Mesothelial cell of epicardium (in vitro differentiated cells): ENCODE measurements at places on chromosomes 7 and 10. TPM values are rescaled to one million over a fixed set of nuclear protein-coding genes. Genes with fewer than 3 reads are reported as not detected.

Gene PLAC9
- 24.0 to 30.3 TPM (median 25.1 TPM) in 3 replicates for total RNA-seq

DNA sequence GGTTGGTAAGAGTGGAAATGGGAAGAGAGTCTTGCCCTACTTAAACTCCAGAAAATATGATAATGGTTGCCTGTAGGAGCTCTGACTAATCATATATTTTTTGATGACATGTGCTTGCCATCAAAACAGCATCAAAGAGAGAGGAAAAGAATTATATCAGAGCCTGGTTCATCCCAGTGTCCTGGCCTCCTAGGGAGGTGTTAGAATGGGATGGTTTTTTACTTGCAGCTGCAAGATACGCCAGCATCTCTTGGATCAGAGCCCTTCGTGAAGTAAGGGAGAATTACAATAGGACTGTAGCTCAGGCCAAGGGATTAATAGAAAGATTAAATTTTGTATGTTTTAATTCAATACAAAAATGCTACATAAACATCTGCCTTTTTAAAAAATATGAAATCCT is 177.6 kb upstream of the HDAC9 start:
- H3K4me3 ChIP-seq = no peak overlapping the region
- H3K36me3 ChIP-seq = no peaks in the 10 kb centered on the region
- H3K4me1 ChIP-seq = peaks cover 13% of the 10 kb centered on the region
- no peak overlapping the region for H3K27ac ChIP-seq

DNA sequence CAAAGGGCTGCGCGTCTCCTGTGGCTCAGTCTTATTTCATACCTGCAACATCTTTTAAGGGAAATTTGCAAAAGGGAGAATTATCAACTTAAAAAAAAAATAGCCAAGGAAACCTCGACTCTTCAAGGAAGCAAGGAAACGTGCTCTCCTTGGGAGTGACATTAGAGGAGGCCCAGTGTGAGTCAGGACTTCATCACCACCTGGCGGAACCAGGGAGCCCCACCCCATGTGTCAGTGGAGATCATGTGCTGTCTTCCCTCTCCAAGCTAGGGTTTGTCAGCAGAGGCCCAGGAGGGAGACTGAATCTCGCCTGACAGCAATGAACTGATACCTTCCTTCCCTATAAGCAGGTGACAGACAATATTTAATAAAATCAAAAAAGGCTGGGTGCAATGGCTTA is 28.9 kb downstream of the POR start:
- peaks cover 3% of the 10 kb centered on the region for H3K4me1 ChIP-seq
- no peak overlapping the region for H3K27ac ChIP-seq
- no peak for DNase-seq
- peaks cover 21% of the 10 kb centered on the region for H3K36me3 ChIP-seq
- H3K27me3 ChIP-seq = no peaks in the 10 kb centered on the region

DNA sequence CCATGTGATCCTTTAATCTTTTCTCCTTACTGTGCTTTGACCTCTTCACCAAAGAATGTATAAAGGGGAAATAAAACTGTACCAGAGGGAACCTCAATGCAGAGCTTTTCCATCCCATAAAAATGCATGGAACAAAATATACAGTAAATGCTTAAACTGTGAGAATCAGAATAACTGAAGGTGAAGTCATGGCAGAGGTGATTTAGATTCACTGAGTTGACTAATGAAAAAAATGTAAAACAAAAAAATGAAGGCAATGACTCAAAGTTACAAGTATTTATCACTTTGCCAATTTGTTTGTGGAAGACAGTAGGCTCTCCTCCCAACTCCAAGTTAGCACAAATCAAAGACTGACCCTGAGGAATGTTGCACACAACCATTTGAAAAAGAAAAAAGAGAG is 1331.6 kb upstream of the SORCS1 start:
- no peaks in the 10 kb centered on the region for H3K27me3 ChIP-seq
- DNase-seq = no peak
- H3K27ac ChIP-seq = no peak overlapping the region
- H3K4me1 ChIP-seq = peaks cover 3% of the 10 kb centered on the region
- H3K4me3 ChIP-seq = no peak overlapping the region

Gene PIP4K2A
- 33.6 to 37.6 TPM (median 34.9 TPM) in 3 replicates for total RNA-seq

DNA sequence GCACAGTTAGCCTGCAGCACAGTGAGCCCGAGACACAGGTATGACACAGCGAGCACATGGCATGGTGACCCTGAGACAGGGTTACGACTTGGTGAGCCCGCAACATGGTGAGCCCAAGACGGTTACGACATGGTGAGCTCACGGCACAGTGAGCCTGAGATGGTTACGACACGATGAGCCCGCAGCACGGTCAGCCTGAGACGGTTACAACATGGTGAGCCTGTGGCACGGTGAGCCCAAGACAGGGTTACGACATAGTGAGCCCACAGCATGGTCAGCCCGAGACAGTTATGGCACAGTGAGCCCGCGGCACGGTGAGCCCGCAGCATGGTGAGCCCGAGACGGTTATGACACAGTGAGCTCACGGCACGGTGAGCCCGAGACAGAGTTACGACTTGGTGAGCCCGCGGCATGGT is 156.1 kb downstream of the MAD1L1 start:
- H3K4me1 ChIP-seq = peaks cover 12% of the 10 kb centered on the region
- H3K36me3 ChIP-seq = peaks cover 2% of the 10 kb centered on the region
- no peak overlapping the region for H3K4me3 ChIP-seq
- DNase-seq = no peak
